ENCODE measurements at places on chromosomes 4 and X.

DNA sequence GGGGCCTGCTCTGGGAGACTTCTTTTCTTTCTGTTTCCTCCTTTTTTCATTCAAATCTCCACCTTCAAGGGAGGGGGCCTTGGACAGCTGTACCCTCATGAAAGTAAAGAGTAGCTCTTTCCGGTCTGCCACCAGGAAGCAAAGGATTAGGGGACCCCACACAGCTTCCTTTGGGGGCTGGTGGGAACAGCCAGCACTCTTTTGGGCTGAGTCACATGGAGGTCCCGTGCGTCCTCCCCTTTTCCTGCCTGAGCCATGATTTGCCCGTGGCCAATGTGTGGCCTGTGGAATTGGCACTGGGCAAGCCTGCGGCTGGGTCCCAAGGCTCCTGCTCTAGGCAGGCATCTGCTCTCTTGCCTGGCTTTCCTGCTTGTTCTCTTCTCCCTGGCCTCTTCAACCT lies 65.5 kb downstream of the FHDC1 start:
- no peak for DNase-seq

DNA sequence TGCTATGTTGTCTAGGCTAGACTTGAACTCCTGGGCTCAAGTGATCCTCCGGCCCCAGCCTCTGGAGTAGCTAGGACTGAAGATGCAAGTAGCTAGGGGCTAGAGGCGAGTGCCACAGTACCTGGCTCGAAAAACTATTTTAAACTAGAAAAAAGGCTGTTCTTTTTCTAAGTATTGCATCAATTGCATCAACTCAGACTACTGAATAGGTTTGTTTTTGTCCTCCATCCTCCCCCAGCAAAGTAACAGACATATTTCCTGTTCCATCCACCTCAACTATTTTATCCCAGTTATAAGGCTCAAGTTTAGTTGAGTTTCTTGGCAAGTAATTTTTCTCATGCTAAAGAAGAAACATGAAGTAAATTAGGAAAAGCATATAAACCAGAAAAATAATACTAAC lies 4.1 kb downstream of the SH3RF1 start:
- DNase-seq = no peak

- DNase-seq = no peak
Measured at GRCh38 chr4:7075962-7076695, 8.3 kb upstream of the GRPEL1 start.

DNA sequence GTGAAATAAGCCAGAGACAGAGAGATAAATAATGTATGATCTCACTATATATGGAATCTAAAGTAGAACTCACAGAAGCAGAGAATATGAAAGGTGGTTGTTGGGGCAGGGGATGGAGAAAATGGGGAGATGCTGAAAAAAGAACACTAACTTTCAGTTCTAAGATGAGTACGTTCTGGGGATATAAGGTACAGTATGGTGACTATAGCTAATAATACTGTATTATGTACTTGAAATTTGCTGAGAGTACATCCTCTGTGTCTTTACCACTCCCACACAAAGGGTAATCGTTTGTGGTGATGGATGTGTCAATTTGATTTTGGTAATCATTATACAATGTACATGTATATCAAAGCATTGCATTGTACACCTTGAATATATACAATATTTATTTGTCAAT lies 6.6 kb downstream of the FBXL5 start:
- no peak for DNase-seq

GRCh38 chr4:26803211-26803861 lies 57.3 kb upstream of the STIM2 start:
- DNase-seq = no peak

DNA sequence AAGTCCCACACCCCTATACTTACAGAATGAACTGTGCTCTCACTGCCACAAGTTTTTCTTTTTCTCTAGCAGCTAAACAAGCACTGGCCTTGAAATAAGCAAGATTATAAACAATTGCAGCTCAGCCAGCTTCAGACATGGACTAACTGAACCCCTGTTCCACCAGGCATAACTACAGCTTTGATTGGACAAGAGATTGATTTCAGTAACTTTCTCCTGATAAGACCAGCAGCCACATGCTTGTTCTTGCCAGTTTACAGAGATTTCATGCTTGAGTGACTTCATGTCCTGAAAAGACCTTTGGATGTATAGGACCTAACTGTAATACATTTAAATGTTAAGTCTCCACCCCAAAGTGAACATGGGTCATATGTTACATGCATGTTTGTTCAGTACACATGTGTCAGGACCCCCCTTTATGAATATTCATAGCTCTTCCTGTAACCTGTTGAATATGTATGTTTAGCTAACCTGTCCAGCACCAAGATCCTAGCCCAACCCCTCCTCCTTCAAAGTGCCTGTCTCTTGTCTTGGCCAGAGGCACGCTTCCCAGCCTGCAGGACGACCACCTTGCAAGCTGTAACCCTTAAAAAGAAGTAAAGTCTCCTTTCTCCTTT lies 27.9 kb downstream of the ZNF275 start:
- DNase-seq = no peak

- DNase-seq = no peak
Measured at GRCh38 chr4:135359128-135359527, 1157.5 kb upstream of the PABPC4L start.

DNA sequence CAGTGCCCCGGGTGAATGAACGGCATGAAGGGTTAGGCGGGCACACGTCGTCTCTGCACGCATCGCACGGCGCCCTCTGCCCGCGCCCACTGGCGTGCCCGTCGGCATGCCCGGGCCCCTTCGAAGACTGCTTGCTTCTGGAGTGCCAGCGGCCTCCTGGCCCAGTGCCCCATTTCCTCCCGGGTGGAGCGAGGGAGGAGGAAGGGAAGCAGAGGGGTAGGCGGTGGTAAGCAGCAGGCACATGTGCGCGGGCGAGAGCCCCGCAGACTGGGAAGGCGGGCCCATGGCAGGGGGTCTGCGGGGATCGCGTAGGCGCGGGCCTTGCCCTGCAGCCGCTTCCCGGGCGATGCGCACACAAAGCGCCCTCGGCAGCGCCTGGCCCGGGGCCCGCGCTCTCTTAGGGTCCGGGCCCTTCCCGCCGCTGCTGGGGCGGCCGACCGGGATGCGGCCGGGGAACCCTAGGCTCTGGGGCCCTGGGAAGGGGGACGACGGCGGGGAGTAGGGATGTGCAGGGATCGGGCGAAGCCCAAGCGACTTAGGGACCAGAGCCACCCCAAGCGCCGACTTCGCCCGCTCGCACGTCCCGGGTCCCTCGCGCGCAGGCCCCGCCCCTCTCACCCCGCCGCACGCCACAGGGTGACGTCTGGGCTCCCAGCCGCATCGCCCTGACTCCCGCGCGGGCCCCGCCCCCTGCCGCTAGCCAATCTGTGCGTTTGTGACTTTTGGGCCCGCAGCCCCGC lies 866 bp upstream of the EMD start:
- DNase-seq = no peak

- no peak for DNase-seq
Measured at GRCh38 chr4:125198916-125199315, 115.8 kb upstream of the FAT4 start.

- no peak for DNase-seq
Measured at GRCh38 chr4:15202481-15202880, 200.2 kb downstream of the CPEB2 start.

DNA sequence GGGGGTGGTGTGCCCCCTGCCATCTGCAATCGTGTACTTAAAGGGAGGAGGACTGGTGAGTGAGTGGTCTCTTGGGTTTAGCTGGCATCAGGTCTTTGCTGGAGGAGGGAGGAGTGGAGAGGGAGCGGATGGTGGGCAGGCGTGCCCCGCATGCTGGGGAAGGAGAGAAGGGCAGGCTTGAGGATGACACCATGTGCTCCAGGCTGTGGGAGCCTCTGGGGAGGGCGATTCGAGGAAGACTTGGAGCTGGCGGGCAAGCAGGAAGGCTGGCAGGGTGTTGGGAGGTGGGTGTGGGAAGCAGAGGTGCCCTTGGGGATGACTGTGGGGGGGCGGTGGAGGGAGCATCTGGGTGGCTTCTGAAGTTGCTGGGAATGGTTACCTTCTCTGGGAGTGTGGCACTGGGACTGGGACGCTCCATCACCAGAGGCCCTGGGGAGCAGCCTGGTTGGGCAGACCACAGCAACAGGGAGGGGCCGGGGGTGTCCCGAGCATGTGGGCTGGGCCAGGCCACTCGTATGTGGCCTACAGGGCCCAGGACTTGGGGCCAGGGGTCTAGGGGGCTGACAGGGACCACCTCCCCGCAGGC lies 30.8 kb upstream of the AFAP1 start:
- no peak for DNase-seq

DNA sequence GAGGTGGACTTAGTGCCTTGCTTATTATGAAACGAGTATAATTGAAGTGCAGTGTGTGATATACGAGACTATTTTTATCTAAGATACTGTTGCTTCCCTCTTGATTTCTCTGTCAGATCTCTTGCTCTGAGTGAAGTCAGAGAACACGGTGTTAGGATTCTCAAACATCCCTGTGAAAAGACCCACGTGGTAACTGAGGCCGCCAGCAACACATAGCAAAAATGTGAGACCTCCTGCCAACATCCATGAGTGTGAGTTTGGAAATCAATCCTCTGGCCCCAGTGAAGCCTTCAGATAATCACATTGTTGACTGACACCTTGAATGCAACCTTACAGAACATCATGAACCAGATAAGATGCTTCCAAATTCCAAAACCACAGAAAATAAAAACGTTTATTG lies 954.4 kb downstream of the FAT4 start:
- no peak for DNase-seq

- DNase-seq = no peak
Measured at GRCh38 chrX:118872102-118872566, 48.5 kb downstream of the ZCCHC12 start.

DNA sequence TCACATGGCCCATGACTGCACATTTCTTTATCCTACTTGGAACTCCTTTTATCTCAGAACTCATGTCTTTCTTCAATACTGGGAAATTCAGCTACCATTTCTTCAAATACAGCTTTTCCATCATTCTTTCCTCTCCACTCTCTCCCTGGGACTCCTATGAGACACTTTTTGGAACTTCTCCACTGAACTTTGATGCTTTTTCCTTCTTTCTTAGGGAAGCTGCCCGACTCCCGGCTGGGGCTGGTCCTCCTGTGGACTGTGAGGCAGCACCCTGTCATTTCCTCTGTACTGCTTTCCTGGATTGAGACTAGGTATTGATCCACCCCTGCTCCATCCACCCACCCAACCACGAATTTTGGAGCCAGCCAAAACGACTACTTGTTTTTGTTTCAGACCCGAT lies 40.0 kb downstream of the ZFYVE28 start:
- no peak for DNase-seq

DNA sequence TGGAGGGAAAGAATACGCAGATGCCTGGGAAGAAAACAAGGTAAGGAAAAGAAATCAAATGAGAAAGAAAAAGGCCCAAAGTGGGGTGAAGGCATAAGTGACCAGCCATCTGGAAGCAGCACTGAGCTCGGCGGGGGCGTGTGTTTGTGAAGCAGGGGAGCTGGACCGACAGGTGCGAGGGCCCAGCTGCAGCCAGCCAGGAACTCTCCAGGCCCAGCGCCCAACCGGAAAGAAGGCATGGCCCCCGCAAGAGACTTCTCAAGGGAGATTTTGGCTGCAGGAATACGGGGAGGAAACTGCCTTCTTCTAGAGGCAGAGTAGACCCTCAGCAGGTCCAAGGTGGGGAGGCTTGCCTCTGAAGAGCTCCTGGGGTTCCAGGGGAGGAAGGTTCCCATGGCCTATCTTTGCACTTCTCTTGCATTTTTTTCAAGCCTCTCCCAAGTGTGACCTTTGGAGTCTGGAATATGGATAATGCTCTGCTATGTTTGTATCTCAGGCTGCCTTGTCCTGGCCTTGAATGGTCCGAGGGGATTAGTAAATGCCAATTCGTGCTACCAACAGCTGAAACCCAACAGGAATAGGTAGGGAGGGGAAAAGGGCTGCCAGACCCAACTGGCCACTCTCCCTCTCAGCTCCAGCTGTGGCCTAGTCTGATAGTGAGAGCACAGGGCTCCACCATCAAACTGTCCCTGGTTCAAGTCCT lies 10.8 kb upstream of the CITED1 start:
- no peak for DNase-seq

- no peak for DNase-seq
Measured at GRCh38 chrX:39502486-39502885, 595.3 kb downstream of the BCOR start.

GRCh38 chrX:97494756-97495372 lies 611.2 kb downstream of the RPA4 start:
- no peak for DNase-seq

GRCh38 chr4:180101348-180102083 lies 2141.7 kb upstream of the TENM3 start:
- no peak for DNase-seq

DNA sequence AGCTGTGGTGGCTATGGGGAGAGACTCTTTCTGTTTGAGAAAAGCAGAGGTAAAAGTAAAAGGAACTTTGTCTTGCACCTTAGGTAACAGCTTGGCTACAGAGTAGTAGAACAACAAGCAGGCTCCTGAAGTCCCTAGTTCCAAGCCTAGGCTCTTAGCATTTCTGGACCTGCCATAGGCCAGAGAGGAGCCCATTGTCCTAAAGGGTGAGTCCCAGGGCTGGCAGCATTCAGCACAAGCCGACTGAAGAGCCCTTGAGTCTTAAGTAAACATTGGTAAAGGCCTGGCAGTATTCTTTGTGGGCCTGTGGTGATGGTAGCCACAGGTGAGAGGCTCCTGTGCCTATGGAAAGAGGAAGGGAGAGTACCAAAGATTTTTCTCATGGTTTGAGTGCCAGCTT lies 38.2 kb downstream of the CSN3 start:
- DNase-seq = no peak

- no peak for DNase-seq
Measured at GRCh38 chr4:52110171-52110570, 59.1 kb downstream of the SPATA18 start.

GRCh38 chr4:103018391-103019307 lies 856 bp downstream of the SLC9B1 start:
- DNase-seq = no peak

GRCh38 chrX:1248331-1249061 lies 20.1 kb upstream of the CSF2RA start:
- DNase-seq = no peak

DNA sequence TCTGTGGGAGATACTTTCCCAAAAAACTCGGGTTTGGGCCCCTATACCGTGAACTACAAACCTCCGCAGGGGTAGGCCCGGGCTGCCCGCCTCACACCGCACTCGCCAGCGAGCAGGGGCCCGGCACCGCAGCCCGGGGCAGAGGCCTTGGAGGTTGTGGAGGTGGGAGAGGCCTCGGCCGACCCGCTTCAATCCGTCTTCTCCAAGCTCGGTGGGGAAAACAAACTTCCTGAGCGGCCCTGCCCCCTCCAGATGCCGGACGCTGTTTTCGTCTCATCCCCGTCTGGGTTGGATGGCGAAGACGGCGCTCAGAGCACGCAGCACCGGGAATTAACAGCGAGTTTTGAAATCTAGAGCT lies 442 bp upstream of the MCUB start:
- DNase-seq = no peak

- DNase-seq = no peak
Measured at GRCh38 chrX:104621781-104622180, 55.8 kb downstream of the IL1RAPL2 start.

All from non-pigmented ciliary epithelial cell (primary cell).